ENCODE measurements at places on chromosomes 13 and 19. TPM values are rescaled to one million over a fixed set of nuclear protein-coding genes. Genes with fewer than 3 reads are reported as not detected.

TMEM38A gene
- total RNA-seq: 9.0 TPM

GRCh38 chr19:49152119-49152550, 3.1 kb downstream of the HRC start:
- no peak for DNase-seq

- DNase-seq: no peak
These were observed 21.5 kb upstream of the SERPINE3 start for GRCh38 chr13:51318015-51318414.

APC2 gene
- 1.6 TPM for total RNA-seq

TEX26 gene
- not detected for total RNA-seq

DNA sequence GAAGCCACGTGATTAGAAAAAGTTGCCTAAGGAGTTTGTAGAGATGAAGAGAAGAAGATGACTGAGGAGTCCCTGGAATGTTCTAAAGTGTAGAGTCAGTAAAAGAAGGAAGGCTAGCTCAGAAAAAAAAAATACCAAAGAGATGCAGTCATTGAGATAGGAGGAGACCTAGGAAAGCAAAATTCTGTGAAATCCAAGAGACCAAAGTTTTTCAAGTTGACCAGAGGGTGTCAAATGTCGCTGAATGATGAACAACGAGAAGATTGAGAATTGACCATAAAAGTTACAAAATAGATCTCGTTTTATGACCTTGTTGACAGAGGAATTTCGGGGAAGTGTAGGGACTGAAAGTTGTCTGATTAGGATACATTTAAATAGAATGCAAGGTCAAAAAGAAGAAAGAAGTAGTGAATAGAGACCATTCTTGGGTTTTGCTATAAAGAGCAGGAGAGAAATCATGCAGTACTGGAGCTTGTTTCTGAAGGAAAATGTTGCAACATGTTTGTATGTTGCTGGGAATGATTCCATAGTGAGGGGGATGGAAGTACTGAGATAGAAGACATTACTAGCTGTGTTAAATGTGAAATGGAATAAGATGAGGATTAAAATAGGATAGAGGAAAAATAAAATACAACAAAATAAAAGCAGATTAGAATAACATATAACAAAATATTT, 30.2 kb upstream of the HTR2A start:
- DNase-seq: no peak
